ENCODE measurements at places on chromosomes 4 and X.

DNA sequence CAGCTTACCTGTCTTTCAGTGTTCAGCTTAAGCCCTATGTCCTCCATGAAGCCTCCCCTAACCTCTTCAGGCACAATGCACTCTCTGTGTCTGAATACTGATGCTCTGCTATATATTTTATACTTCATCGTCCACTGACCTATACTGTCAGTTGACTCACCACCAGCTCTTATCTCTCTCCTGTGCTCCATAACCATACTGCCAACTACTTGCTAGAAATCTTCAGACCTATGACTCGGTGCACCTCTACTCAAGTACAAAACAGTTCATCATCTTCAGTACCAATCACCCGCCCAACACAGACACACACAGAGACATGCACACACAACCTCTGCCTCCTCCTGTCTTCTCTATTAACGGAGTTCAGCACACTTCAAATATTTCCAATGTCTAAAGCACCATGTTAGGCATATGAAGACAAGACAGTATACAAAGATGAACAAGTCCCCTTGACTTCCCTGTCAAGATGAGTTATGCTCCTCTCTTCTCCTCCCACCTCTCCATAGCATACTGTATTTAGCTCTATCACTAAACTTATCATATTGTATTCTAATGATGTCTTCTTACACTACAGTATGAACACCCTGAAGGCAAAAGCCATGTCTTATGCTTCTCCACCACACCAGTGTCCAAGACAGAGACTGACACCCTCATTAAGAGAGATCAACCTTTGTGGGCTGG is 42.5 kb downstream of the ARHGEF6 start:
- no peak for DNase-seq

DNA sequence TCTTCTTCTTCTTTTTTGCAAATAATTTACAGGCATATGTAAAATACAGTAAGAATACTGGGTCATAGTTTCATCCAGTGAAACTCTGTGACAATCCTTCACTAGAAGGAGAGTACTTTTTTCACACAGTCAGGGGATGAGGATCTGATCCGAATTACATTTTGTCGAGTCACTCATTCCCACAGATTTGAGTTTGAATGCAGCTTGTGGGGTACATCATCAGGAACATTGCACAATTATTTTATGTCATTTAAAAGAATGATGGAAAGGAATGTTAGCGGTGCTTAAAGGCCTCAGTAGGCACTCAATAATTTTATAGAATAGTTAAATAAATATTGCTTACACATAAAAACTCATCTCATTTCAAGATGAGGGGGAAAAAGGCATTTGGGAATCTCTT is 88.6 kb downstream of the CHRNA9 start:
- DNase-seq: no peak

DNA sequence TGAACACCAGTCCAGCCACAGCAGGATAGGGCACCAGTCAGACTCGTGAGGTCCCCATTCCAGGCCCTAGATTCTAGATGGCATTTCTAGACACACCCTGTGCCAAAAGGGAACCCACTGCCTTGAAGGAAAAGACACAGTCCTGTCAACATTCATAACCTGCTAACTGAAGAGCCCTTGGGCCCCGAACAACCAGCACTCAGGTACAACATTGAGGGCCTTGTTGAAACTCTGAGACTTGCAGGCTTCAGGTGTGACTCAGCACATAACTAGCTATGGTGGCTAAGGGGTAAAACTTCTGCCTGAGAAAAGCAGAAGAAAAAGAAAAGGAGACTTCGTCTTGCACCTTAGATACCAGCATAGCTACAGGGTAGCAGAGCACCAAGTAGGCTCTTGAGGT is 252.9 kb upstream of the GRID2 start:
- DNase-seq: no peak

- DNase-seq: no peak
These were observed 212.7 kb upstream of the BCOR start for GRCh38 chrX:40310447-40310846.

DNA sequence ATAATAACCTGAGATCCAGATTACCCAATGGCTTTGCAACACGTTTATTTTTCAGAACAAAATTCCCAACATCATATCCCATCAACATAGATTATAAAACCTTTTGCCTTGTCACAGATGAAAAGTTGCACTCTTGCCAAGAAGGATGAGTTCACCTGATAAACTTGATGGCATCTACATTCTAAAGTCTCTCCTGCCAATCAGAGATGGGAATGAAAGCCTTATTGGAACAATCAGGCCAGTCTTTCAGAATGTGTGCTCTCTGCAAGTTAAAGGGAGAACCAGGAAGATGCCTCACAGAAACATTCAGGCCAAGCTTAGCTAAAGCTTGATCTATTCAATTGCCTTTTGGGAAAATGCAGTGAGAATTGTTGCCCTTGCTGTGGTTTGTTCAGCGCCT is 1.3 kb downstream of the LPAR4 start:
- no peak for DNase-seq

GRCh38 chrX:140157611-140158010 is 192.3 kb upstream of the CXorf66 start:
- DNase-seq: no peak

GRCh38 chrX:71109051-71109450 is 2.3 kb downstream of the IL2RG start:
- no peak for DNase-seq

DNA sequence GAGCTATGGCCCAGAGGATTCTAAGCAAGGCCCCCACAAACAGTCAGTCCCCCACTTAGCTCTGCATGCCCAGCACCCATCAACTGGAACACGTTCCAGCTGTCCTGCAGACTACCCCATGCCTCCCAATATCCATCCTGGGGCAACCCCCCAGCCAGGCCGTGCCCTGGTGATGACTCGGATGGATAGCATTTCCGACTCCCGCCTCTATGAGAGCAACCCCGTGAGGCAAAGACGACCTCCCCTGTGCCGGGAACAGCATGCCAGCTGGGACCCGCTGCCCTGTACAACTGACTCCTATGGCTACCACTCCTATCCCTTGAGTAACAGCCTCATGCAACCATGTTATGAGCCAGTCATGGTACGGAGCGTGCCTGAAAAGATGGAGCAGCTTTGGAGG is 32.0 kb downstream of the LAS1L start:
- DNase-seq: no peak

GRCh38 chrX:590693-591404 is 39.7 kb upstream of the SHOX start:
- no peak for DNase-seq

GRCh38 chr4:76459291-76459723 is 24.3 kb downstream of the SHROOM3 start:
- no peak for DNase-seq

GRCh38 chrX:23334848-23335599 is at the start of gene PTCHD1:
Gene PTCHD1, plus strand, starts transcription at chrX:23334849. Its CDS starts 27 bp downstream, at chrX:23334876.
- DNase-seq: no peak

GRCh38 chr4:184472614-184473498 is 1.5 kb downstream of the IRF2 start:
- DNase-seq: no peak

GRCh38 chrX:122866532-122866931 is 317.5 kb upstream of the GRIA3 start:
- no peak for DNase-seq

- DNase-seq: peak; percentile 55
These were observed 47.5 kb upstream of the GALNT7 start for GRCh38 chr4:173121076-173121561.

GRCh38 chr4:115145393-115146160 is 32.2 kb upstream of the NDST4 start:
- DNase-seq: no peak

GRCh38 chr4:27055221-27055760 is 194.7 kb downstream of the STIM2 start:
- no peak for DNase-seq

DNA sequence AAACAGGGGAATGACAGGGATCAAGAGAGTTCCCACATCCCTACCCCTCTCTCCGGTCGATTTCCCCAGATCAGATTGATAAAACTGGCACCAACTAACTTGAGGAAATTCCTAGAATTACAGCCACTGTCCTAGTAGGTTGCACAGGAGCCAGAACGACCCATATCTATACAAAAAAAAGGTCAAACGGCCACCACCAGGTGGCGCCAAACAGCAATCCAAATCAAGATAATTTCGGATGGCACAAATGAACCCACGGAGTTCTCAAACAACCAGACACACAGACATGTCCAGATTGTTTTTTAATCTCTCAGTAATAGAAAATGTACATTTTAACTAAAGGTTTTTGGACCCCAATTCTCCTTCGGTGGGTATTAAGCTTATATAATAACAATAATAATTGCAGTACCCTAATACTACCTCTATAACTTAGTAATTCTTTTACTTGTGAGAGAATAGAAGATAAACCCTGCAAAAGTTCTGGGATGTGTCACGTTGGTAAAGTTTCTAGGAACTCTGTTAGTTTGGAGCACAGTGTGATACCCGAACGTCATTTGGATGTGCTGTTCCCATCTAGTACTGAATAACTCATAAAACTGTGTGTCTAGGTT is 212.6 kb downstream of the SPOCK3 start:
- DNase-seq: peak; percentile 16

Data from bone marrow (tissue), 2 donors.